Uterus (tissue), 4 donors: ENCODE measurements at places on chromosomes 13 and 19. TPM values are rescaled to one million over a fixed set of nuclear protein-coding genes. Genes with fewer than 3 reads are reported as not detected.

- DNase-seq, result no peak
Observed at GRCh38 chr13:73467125-73467524, 408.3 kb downstream of the KLF5 start.

The F10 gene
- 6.8 TPM for total RNA-seq

The KL gene
- total RNA-seq, result 2.6 TPM

The RFPL4AL1 gene
- not detected for total RNA-seq

DNA sequence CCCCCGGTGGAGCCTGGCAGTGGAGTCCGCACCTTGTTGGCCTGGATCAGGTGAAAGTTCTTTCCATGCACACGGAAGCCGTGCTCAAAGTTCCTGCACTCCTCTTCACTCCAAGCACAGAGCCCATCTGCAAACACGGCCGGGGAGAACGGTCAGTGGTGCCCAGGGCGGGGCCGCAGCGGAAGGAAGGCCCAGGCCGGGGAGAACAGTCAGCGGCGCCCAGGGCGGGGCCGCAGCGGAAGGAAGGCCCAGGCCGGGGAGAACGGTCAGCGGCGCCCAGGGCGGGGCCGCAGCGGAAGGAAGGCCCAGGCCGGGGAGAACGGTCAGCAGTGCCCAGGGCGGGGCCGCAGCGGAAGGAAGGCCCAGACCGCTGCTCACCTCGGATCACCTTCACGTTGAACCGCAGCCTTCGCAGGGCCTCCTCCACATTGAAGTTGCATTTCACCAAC, 20.6 kb upstream of the PLPP2 start:
- peak; percentile 23 for DNase-seq

GRCh38 chr13:44730099-44730498, 154.0 kb upstream of the TSC22D1 start:
- no peak for DNase-seq

DNA sequence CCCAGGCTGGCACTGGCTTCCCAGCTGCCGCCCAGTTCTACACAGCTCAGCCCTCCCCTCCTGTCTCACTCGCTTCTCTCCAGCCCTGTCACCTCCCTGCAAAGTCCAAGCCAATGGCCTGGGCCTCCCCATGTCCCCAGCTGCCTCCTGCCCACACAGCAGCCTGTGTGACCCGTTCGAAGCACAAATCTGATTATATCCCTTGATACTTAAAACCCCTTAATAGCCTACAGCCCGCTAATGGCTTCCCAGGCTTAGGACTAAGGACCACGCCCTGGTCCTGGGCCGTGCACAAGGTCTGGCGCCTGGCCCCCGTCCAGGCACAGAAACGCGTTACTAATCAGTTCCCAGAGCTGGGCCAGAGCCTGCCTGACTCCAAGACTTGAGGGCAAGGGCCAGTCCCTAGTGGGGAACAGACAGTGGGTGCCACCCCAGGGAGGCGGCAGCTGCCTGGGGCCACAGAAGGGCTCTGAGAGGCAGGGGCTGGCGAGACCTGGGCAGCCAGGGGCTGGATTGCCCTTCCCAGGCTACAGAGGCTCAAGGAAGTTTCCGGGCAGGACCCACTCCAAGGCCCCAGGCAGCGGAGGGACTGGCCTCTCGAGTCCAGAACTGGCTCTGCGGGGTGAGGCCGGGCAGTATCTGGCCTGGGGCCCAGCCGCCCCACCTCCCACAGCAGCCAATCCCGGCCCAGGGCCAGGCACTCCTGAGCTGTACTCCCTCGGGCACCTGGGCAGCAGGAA, 10.4 kb downstream of the XAB2 start:
- no peak for DNase-seq

DNA sequence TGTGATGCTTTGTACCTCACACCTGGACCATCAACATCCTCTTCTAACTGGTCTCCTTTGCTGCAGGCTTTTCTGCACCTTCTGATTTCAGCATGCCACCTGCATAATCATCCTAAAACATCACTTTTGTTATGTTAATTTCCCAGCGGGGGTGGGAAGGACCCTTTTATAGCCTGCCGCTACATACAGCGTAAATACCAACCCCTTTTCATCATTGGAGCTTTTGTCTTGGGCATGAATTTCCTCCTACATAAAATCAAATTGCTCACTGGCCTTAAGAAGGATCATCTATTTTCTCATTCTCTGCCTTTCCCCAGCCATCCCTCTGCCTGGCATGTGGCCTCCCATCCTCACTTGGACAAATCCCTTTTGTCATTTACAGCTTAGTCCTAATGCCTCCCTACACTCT, 124.7 kb downstream of the RBM26 start:
- DNase-seq, result no peak

- DNase-seq, result no peak
Observed at GRCh38 chr13:104683789-104684188, 1617.6 kb upstream of the SLC10A2 start.

DNA sequence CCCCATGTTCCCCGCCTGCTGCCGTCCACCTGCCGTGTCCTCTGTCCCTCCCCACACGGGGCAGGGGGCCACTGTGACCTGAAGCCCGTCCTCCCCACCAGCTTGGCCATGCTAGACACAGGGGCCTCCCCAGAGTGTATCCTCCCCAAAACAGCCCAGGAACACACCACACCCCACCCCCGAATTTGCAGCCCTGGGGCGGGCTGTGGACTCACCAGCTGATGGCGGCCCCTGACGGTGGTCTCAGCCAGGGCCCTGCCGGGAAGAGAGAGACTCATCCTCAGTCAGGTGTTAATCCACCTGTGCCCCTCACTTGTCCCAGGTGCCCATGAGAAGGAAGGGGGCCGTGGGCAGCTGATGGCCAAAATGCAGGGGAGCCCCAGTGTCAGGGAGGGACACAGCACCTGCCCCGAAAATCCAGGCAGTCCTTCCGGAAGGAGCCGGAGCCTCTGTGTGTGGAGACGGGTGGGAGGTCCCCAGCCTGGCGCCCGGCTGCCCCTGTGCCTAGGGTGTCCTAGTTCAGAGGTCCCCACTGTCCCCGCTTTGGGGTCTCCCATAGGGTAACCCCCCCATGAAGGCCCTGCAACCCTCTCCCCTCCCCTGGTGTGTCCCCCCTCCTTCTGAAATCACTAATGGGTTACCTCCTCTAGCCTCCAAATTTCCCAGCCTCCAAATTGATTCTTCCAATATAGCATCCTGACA, 39.3 kb upstream of the TCF3 start:
- no peak for DNase-seq

The TPRX2 gene
- total RNA-seq, result not detected

GRCh38 chr19:17325881-17326594, 8.6 kb downstream of the ANO8 start:
- DNase-seq, result no peak

GRCh38 chr13:94480672-94481145, 1.2 kb upstream of the DCT start:
- no peak for DNase-seq

The CDC42EP5 gene
- total RNA-seq, result 39.8 TPM
